ENCODE measurements at places on chromosomes 16 and 17.

DNA sequence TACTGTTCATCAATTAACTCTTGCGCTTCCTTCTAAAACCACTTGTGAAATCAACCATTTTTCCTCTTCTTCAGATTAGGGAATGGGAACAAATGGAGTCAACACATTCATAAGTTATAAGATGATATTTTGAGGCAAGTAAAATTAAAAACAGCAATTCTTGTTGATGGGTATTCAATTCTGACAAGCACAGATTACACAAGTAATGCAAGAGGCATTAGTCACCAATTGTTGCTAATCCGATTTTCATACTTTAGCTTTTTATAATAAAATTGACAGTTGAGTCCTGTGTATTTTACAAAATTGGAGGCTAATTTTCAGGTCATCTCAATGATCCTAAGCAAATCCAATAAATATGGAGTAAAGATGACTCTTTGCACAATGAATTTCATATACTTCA is 918.4 kb upstream of the SOX9 start:
- DNase-seq: no peak

GRCh38 chr16:51161440-51162195 is 10.5 kb upstream of the SALL1 start:
- DNase-seq: peak; percentile 36

GRCh38 chr16:75911896-75912295 is 185.6 kb upstream of the CPHXL start:
- DNase-seq: no peak

DNA sequence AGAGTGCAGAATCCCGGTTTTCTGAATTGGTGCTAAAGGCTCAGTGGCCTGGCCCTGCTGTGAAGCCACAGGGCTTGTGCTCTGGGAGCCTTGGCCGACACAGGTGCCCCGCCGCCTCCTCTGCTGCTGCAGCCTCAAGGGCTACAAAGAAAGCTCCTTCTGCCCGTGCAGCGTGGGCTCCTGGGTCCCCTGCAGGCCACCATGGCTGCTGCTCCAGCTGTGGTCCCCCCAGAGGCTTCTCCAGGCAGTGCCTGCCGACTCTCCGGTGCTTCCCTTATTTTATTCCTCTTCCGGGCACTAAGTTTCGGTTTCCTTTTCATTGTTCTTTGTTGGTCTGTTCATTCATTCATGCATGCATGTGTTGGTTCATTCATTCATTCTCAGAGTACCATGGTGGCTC is 53.1 kb downstream of the CMIP start:
- DNase-seq: no peak

DNA sequence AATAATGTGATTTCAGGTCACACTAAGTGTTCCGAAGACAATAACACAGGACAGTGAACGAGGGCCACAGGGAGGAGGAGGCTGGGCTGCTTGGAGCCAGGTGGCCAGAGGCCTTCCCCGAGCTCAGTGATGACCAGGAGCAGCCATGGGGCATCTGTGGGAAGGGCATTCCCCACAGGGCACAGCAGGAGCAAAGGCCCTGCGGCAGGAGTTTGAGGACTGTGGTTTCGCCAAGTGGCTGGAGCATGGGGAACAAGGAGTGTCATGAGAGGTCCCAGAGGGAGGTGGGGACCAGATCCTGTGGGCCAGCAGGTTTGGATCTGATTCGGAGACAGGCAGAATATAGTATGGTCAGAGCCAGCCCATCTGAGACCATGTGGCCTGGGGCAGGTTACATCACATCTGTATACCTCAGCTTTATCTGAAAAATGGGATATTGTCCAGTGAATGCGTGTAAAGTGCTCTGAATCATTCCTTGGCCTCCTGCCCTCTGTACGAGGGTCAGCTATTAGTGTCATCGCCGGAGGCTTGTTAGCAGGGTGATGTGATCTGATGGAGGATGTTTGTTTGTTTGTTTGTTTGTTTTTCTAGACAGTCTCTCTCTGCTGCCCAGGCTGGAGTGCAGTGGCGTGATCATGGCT is 176.8 kb downstream of the KATNIP start:
- DNase-seq: no peak
